T-helper 17 cell (primary cell): ENCODE measurements at places on chromosomes 6 and 20.
A peak's percentile ranks its signal among the peaks of the same experiment; 100 is the strongest.

DNA sequence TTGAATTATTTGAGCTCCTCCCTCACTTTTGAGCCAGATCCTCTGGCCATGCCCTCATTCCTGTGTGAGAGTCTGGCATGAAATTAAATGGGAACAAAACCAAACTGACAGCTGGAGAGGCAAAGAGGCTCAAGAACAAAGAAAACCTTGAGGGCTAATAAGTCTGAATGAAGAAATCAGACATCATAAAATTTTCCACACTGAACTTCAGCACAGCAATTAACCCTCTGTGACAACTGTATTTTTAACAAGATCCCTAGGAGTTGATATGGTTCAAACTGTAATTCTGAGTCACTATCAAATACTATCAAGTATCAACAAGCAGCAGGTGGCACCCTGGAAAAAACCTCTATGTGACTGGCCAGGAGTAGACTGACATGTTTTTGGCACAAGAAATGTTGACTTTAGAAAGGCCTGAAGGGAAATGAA, 109.4 kb upstream of the EMILIN3 start:
- no peak for DNase-seq

- no peak for DNase-seq
Observed at GRCh38 chr6:20712011-20712410, 177.8 kb downstream of the CDKAL1 start.

DNA sequence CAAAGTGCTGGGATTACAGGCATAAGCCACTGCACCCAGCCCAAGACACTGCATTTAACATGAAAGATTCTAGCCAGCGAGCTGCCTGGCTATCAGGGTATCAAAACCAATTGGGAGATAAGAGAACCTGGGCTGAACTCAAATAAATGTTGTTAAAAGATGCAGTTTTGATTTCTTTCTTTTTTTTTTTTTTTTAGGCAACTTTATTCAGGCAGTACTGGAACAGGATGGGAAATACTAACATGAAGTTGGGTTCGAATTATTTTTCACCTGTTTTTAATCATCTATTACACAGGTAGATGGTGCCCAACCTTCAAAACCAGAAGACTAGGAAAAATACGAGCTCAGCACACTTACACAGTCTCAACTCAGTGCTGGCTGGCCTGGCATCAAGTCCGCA, 63.7 kb downstream of the TRERF1 start:
- no peak for DNase-seq

- DNase-seq, result no peak
Observed at GRCh38 chr6:152598421-152598820, 38.7 kb downstream of the SYNE1 start.

DNA sequence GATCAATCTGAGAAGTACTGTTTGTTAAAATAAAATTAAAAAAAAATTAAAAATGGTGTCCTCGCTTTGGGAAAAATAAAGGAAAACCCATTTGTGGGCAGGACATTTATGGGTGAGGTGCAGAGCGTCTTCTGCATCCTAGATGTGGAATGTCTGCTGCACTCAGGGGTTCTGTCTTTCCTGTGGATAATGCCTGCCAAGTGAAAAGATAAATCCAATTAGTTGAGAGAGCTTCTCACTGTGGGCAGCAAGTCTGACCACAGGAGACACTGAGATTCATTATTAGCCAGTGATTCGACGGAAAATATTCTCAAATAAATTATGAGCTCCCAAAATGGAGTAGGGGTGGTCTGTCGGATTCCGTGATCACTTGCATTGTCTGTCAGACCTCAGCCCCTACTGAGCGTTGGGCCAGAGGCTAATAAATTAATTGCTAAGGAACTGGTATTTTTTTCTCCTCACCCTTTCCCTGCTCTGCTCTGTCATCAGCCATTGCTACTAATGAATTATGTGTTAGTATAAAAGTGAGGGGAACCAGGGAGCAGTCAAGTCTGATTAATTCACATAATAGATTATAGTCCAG, 10.0 kb downstream of the GMPR start:
- no peak for DNase-seq

DNA sequence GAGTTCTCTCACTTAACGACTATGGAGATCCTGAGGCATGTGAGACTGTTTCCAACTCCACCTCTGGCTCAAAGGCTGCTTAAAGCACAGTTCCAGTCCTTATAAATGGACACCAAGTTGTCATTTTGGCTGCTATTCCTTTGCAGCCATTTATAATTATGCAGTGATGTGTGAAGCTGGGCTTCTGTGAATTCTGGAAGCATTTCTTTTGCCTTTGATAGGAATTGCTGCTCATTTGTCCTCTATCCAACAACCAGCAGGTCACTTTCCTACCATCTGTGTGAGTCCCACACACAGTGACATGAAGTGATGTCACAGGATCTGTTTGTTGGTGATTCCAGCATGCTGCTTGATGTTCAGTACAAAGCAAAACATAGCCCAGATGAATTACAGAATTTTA, 28.5 kb upstream of the EFHC1 start:
- DNase-seq, result no peak

DNA sequence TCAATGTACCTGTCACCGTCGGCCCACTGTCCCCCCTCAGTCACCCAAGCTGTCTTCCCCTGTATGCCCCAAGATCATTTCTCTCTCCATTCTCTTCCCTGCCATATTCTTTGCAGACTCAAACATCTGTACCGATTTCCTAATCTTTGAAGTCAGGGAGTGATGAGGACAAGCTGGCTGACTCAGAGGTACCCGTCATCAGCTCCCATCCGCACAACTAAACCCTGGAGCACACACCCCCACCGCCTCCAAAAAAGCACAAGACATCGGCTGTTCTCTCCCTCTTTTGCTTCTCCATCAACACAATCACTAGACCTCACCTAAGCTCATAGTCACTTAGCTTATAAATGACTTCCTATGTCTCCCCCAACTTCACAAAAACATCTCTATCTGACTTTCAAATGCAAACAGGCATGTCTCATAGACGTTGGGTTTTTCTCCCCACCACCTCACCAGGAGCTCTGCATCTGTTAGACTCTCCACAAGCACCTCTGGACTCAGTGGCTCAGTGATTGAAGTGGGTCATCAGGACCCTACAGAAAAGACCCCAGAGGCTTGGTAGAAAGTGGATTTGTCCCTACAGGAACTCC, 11.5 kb upstream of the NFATC2 start:
- no peak for DNase-seq

DNA sequence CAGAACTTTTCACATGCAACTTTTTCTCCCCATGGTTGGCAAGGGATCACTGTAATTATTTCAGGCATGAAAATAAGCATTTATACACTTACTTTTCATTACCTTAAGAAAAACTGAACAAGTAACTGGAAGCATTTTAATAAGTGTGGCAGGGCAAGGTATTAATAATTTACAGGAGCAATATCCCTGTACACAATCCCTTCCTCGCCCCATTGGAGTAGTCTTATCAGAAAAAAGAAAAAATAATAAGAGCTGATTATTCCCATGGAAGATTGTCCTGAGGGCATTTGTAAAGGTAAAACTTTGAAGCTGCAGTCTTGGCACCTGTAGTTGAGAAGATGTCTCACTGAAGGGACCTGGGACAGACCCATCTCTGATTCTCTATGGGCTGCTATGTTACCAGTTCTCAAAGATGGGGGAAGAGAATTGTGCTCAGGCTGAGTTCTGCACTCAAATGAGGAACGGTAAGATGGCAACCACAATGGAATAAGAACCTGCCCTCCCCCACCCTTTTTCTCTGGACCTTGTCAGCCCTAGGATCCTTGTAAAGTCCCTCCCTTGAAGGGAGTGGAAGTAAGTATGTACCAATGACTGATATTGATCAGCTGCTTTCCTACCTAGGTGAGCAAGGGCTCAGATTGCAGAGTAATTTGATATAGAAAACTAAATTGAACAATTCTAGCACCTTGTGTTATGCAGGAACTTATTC, 70.0 kb upstream of the AHI1 start:
- DNase-seq, result no peak

DNA sequence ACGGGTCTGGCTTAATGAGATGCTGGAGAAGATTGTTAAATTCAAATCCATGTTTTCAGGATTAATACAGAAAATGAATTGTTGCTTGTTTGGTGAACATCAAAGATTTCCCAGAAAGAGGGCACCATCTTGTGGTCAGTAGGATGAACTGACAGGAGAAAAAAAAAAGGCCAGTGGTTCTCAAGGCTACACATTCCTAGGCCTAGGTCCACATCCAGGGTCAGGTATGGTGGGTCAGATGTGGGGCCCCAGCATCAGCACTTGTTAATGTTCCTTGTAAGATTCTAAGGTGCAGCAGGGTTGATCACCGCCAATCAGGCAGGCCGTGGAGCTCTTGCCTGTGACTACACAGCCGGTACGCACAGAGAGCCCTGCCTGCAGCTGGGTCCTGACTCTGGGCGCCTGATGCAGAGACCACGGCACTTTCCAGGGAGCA, 34.0 kb upstream of the FOXO3 start:
- DNase-seq, result no peak

- DNase-seq, result no peak
Observed at GRCh38 chr6:119590066-119590465, 240.5 kb upstream of the MAN1A1 start.

DNA sequence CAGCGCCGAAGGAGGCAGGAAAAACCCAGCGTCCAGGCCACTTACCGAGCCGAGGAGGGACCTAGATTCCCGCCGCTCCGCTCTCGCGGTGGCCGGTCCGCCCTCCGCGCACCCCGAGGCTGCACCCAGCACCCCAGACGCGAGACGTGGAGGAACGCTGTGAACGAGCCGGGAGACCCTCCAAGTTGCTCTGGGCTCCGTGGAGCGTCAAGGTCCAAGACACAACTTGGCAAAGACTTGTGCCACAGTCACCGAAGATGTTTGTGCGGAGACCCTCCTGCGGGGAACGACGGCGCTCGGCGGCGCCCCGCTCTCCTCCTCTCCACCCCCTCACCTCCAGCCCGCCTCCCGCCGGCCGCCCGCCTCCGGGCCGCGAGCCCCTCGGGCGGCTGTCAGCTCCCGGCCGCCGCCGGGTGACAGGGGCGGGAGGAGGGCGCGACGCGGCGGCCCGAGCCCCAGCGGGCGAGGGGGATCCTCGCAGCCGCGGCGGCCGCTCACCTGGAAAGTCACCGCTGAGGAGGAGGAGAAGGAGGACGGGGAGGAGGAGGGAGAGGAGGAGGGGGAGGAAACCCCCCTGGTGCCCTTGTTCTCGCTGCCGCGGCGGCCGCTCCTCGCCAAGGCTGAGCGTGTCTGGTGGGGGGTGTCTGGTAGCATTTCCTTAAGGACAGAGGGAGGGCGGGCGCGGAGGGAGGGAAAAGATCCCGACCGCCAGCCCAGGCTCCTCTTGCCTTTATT, 637 bp upstream of the HIVEP2 start:
- peak; percentile 64 for DNase-seq

DNA sequence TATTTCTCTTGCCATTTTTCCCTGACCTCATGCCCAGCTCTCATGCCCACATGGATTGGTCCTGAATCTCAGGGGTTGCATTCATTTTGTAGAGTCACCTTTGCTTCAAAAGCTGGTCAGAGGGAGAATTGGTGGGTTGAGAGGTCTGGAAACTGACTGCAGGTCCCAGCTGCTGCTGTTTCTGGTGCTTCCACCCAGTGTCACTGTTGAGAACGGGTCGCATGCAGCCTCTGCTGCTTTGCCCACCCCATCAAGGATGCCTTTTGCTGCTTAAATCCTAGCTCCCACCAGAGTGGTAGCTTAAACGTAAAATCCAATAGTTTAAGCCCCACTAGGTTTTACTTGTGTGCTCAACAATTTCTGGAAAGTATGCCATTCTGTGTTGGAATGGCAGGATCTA, 211.4 kb upstream of the TSHZ2 start:
- no peak for DNase-seq

DNA sequence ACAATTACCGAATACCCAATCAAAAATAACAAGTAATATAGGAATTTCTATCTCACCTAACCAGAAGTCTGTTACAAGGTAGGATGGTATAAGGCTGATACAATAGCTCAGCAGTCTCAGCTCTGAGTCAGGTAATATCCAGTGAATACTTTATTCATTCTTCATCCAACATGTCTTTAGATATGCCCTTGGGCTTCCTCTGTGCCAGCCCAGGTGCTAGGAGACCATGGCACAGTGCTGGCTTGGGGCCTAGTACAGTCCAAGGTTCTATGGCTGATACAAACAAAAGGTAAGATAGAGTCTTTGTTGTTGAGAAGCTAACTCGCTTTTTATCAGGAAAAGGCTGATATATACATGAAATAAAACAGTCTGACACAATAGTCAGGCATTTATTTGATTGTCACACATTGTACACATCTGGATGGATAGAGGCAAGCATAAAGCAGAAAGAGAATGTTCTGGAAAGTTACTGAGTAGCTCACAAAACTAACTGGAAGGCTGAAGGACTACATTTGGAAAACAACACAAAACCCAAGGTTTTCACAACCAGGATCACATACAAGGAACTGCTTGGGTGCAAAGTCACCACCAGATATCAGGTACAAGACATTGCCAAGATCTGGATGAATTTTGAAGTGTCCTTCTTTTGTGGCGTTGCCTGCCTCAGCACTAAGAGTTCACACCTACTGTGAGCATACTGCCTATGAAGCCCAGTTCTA, 110.4 kb upstream of the SCAF8 start:
- DNase-seq, result no peak

DNA sequence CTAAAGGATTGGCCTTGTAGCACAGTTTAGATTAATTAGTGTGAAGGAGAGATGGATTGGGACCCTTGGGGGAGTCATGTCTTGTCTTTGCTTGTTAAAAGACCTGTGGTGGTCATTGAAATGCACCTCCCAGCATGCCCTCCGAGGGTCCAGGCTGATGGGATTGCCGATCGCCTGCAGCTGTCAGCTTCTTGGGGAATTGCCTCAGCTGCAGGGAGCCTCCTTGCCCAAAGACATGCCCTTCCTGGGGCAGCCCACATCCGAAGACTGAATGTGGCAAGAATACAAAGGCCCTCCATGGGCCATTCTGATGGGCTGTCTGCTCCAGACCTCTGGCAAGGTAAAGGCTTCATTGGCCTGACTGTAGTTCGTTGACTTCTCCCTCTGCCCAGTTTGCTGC, 150.7 kb downstream of the FARS2 start:
- no peak for DNase-seq

GRCh38 chr6:93416571-93417420, 2.6 kb downstream of the EPHA7 start:
- DNase-seq, result no peak

DNA sequence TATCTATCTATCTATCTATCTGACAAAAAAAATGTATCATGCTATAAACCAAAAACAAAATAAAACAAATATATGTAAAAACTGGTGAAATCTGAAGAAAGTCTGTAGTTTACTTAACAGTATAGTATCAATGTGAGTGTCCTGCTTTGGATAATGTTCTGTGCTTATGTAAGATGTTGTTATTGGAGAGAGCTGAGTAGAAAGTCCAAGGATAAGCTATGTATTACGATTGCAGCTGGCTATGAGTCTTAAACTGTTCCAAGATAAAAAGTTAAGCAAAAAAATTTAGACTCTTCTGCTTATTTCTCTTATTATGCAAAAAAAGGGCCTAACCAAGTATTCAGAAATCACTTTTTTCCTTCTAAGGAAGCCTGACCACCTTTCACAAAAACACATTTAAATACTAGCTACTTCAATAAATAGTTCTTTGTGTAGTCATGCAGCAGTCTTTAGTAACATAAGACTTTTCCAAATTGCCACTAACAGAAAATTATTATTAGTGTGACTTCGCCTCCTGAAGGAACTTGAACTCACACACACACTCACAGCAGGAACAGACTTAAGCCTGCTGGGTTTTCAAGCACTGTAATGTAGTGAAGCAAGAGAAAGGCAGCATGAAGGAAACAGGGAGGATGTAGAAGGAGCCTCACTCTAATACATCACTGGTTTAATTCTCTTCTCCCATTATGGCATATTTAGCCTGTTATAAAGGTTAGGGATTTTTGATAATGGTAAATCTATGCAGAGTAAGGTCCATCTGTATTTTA, 265.8 kb upstream of the GJE1 start:
- DNase-seq, result no peak
